ENCODE measurements at places on chromosomes 7 and 10.

DNA sequence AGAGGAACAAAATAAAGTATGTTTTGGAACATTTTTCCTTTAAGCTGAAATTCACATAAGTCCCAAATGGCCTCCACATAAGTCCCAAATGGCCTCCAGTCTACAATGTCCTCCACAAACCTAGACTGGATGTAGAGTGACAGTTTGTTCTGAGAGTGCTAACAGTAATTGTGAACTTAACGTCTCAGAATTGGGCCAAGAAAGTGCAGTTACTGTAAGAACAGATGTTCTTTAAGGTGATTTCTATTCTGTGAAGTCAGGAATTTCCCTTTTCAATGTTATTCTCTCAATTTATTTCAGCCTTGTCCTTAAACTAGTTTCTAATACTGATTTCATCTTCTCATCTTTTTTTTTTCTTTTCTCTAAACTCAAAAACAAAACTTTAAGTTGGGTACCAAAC lies 188.7 kb upstream of the SEMA3E start:
- DNase-seq = no peak

GRCh38 chr7:99359465-99360154 lies 14.9 kb upstream of the ARPC1B start:
- DNase-seq = no peak

DNA sequence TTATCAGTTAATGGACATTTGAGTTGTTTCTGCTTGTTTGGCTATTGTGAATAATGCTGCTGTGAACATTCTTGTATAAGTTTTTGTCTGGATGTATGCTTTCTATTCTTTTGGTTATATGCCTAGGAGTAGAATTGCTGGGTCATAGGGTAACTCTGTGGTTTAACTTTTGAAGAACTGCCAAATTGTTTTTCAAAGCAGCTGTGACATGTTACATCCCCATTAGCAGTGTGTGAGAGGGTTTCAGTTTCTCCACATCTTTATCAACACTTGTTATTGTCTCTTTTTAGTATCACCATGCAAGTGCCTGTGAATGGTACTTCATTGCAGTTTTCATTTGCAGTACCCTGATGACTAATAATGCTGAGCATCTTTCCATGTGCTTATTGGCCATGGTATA lies 2.1 kb upstream of the NDUFB8 start:
- no peak for DNase-seq

DNA sequence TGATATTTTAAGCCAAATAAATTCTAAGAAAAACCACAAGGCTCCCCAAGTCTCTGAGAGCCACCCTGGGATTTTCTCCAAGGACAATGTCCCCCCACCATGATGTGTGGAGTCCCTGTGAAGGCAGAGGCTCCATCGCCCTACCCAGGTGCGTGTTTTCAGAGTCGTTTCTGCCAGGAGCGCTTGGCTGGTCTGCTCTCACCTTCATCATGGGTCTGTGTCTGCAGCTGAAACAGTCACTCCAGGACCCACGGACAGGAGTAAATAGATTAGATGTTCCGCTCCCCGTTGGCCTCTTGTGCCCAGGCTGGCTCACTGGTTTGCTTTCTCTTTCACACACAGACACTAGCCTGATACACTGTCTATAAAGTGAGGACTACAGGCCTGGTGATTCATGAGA lies 217.5 kb downstream of the SFMBT2 start:
- no peak for DNase-seq

DNA sequence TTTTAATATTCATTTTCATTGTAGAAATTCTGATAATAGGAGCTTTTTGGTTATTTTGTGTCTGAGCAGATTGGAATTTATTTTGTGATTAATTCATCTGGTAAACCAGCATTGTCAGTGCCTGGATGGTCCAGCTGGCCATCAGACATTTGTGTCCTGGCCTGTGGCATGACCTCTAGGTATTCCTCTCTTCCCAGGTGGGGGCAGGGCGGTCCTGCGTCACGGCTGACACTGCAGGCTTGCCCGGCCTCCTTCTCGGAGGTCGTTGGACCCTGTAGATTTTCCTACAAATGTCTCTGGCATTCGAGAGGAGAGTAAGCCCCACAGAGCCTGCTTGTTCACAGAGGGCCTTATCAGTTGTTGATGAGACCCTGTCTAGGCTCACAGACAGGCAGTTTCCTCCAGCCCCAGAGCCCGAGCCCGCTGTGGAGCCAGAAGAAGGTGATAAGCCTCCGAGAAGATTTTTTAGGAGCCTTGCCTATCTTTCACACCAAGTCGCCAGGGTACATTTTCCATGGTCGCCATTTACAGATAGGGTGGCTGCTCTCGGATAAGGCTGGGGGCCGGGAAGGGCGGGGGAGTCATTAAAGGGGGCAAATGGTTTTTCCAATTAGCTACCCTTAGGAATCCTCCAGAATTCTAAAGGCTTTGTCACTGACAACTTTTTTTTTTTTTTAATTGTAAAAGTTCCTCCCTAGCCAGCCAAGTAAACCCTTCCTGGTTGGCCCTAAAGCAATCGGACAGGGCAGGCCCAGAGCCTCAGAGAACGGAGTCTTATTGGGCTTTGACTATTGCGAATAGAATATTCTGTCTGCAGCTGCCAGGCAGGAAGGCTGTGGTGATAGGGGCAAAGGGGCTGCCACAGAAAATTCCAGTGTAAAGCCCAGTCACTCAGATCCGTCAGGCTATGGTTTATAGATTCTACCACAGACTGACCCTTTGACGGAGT lies 78.1 kb upstream of the TBX20 start:
- no peak for DNase-seq

- DNase-seq = no peak
These were observed 2.3 kb upstream of the FZD9 start for GRCh38 chr7:73431041-73431835.
